Brain (organoid and tissue), 16 donors: ENCODE measurements at places on chromosomes 16 and 17.

DNA sequence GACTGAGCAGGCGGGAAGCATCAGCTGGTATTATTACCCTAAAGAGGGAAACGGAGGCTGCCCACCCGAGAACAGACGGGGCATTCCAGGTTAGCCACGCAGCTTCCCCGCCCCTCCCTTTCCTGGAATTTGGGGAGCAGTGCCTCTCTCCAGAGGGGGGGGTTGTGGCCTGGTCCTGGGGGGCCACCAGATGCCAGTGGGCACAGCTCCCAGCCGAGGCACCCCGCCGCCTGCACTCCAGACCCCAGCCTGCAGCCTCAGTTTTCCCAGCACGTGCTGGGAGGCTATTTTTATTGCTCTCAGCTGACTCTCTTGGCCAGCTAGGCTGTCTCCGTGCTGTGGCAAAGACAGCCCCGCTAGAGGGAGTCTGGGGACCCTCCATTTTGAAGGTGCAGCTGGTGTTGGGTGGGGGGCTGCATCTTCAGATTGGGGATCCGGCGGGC is 62.7 kb upstream of the GSE1 start:
- no peak for DNase-seq

DNA sequence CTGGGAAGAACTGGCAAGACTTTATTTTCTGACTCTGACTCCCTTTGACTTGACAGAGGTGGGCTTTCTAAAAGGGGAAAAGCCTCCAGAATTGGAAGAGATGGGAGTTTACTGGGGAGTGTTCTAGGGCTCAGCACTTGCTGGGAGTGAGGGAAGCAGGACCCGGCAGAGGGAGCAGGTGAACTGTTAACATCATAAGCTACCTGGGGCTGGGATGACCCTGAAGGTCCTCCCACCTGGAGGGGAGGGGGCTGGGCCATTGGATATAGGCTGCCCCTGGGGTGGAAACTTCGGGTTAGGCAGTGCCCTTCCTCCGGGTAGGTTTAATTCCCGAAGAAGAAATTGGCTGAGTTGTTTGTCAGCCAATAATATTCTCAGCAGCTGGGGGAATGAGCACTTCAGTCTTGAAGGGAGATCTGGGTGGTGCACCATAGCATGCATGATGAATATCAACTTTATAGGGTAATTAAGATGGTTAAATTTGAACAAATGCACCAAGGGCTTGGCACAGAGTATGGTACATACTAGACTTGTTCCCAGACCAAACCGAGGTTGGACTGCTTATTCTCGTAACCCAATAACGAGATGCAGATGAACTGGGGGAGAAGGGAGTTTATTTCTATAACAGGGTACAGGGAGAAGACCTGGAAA is 337.0 kb downstream of the HAPSTR1 start:
- DNase-seq: no peak

DNA sequence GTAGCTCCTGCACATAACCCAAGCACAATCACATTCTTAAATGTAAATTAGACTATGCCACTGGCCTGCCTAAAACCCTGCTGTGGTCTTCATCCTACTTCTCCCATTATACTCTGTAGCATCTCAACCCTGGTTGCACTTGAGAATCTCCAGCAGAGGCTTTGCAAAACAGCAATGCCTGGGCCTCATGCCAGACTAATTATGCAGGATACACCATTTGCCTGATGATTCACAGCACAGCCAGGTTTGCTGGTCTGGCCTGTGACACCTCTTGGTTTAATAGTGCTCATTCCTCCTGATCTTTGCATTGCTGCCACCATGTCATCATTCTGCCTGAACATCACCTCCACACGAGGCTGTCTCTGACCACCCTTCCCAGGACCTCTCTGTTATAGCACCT is 491.9 kb upstream of the TOM1L1 start:
- peak; percentile 64 for DNase-seq

DNA sequence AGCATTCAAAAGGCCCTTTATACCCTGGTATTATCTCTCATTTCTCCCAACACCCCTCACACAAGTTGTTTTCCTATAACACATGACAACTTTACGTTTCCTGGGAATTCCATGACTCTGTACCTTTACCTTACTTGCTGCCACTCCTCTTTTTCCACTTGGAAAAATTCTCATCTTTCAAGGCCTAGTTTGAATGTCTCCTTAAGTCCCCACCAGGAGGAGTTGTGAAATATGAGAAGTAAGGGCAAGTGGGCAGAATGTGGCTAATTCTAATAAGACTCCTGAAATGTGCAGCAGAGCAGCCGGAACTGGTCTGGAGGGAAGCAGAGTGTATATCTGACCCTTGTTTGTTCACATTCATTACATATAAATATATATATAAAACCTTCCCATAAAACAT is 39.7 kb downstream of the BRCA1 start:
- no peak for DNase-seq

GRCh38 chr16:57617604-57618111 is 10.8 kb upstream of the ADGRG1 start:
- DNase-seq: no peak

GRCh38 chr16:9327253-9327652 is 235.8 kb downstream of the HAPSTR1 start:
- no peak for DNase-seq

DNA sequence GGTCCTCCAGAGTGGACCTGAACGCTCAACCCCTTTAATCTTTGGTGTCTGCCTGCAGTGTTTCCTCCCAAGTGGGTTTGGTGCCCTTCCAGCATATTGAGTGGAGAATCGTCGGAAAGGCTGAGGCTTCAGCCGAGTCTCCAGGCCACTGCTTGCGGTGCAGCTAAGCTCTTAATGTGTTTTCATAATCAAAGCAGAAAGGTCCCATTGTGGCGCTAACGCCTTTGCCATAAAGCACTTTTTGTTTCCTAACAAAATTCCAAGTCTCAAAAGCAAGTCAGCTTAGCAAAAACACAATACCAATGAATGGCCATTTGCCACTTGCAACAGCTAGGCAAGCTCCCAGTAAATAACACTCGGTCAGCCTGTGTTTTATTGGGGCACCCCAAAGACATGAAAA is 57.6 kb downstream of the KSR1 start:
- DNase-seq: peak; percentile 59

DNA sequence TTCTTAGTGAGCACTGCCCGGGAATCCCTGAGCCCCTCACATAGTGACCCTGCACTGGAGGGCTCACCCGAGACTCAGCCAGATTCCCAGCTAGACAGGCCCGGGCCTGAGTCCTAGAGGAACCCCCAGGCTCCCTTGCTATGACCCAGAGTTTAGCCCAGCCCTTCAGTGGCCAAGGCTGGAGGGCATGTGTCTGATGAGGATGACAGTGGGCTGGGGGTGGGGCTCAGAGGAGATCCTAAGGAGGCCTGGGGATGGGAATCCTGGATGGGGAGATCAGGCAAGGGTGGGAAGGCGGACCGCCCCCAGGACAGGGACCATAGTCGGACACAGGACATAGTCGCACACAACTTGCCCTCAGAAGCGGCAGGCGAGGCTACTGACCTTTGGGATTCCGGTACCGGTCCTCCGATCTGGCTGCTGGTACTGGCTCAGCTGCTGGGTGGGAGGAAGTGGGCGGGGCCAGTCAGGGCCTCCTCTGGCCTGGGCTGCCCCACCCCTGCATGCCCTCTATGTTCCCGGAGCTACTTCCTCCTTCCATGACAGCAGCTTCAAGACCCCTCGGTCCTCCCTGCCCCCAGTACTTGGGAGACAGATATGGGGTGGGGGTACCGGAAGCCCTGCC is 1.1 kb downstream of the CD79B start:
- DNase-seq: no peak

DNA sequence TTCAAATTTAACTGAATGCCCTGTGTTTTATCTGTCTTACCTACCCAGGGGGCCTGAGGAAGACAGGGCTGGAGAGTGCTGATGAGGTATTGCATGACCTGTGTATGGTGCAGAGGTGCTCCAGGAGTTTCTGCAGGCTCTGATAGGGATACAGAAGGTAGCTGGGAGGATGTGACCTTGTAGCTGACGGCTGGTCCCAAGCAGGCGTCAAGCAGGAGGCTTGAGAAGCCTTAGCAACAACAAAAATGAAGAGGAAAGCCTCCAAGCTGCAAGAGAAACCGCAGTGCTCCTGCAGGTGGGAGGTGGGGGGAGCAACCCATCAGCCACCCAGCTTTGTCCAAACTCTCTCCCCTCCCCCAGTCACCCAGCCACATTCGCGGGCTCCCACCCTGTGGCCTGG is 40.4 kb downstream of the LAT start:
- no peak for DNase-seq

- no peak for DNase-seq
These were observed 4.6 kb downstream of the PDF start for GRCh38 chr16:69325784-69326171.

DNA sequence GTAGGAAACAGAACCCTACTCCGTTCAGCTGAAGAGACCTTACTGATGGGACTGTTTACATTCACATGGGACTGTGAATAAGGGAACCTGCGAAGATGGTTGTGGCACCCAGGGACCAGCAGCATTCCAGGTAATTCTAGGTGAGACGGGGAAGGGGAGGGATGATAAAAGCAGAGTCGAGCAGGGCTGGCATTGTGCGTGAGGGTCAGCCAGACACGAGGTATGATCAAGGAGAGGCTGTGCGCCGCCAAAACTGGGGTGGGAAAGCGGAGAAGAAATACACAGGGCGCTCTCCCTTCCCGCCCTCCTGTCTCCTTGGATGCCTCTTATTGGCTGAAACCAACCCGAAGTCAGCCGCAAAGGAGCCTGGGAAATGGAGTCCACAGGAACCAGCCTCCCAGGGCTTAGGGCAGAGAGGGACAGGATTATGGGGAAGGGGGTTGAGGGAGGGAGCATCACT is 38.4 kb upstream of the CSNK2A2 start:
- peak; percentile 89 for DNase-seq

- peak; percentile 80 for DNase-seq
These were observed 5.3 kb upstream of the CAVIN1 start for GRCh38 chr17:42428141-42428944.

GRCh38 chr17:79080349-79080748 is 5.7 kb downstream of the ENGASE start:
- no peak for DNase-seq

DNA sequence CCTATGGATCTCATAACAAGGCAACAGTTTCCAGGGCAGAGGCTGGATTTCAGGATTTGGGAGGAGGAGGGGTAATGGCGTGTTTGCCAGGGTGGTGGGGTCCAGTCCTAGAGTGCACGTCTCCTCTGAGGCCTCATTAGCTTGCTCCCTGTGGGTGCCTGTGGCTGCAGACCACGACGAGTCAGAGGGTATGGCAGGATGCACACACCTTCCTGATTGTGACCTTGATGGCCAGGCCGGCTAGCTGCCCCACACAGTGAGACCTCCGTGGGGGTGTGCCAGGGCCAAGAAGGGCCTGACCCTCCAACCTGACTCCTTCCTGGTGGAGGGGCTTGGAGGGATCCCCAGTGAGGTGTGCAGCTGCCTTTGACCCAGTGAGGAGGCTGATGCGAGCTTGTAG is 4.0 kb upstream of the SMTNL2 start:
- DNase-seq: no peak

DNA sequence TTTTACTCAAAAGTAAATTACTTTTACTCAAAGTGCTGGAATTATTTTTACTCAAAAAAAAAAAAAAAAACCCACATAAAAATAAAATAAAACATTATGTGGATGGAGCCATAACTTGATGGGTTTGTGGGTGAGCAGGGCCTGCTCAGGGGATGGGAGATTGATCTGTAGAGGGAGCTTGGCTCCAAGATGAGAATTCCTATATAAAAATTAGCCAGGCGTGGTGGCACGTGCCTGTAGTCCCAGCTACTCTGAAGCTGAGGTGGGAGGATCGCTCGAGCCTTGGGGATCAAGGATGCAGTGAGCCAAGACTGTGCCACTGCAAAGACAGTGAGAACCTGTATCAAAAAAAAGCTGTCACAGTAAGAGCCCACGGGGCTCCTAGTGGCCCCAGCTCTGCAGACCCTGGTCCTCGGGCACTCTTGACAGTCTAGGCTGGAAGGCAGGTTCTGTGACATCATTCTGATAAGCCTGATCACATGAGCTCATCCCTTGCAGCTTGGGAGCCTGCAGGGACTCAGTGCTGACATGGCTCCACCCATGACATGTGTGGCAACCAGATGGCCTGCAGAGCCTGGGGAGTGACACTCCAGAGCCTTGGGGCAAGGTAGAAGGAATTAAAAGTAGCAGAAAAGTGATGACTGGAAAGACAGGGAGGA is 42.5 kb downstream of the ST3GAL2 start:
- peak; percentile 52 for DNase-seq

- DNase-seq: no peak
These were observed 163.0 kb downstream of the ABCA8 start for GRCh38 chr17:68792042-68792685.

- no peak for DNase-seq
These were observed 7.1 kb downstream of the ANKFN1 start for GRCh38 chr17:56160422-56160821.

DNA sequence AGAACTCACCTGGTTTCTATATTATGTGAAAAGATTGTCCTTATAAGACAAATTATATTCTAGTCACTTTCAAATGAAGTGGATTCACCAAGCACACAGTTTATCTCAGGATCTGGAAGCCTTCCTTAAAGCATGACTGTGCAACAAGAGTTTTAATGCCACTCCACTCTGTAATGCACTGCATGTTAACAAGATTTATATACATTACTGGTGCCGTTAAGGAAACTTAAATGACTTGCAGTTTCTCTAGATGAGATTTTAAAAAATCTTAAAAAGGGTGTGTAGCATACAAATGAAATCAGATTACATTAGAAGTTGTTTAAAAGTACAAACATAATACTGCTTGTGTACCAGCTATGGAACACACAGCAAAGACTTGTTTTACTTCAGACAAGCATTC is 150.8 kb downstream of the SNX11 start:
- DNase-seq: no peak

DNA sequence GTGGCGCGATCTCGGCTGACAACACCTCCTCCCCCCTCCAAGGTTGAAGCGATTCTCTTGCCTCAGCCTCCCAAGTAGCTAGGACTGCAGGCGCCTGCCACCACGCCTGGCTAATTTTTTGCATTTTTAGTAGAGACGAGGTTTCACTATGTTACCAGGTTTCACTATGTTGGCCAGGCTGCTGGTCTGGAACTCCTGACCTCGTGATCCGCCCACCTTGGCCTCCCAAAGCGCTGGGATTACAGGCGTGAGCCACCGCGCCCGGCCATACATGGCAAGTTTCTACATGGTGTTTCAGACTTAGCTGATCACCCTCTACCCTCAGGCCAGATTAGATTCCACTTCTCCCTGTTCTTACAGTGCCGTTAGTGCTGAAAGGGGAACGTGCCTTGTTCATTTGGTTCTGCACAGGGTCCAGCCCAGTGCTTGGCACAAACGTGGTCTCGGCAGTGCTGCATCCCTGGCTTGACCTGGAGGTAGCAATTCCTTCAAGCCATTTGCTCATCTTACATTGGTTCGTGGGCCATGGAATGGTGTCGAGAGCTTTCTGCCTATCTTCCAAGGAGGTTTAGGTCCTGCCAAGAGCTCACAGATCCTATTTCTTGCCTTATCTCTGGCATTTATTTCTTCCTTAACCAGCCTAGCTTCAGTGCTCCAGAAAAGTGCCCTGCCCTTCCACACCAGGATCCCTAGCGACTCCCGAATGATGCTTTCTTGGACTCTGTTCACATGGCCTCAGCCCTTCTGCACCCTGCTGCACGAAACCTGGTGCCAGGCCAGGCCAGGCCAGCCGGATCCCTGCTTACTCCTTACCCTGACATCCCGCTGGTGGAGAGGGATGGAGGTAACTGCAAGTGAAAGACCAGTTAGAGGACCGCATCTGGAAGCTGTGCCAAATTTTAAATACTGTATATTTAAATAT is 14.8 kb upstream of the AURKB start:
- DNase-seq: no peak
